Caudate nucleus (tissue), 63 donors: ENCODE measurements at places on chromosomes 11 and 22.
A peak's percentile ranks its signal among the peaks of the same experiment; 100 is the strongest.

GRCh38 chr11:67344264-67344663, 9.1 kb downstream of the POLD4 start:
- DNase-seq: no peak

DNA sequence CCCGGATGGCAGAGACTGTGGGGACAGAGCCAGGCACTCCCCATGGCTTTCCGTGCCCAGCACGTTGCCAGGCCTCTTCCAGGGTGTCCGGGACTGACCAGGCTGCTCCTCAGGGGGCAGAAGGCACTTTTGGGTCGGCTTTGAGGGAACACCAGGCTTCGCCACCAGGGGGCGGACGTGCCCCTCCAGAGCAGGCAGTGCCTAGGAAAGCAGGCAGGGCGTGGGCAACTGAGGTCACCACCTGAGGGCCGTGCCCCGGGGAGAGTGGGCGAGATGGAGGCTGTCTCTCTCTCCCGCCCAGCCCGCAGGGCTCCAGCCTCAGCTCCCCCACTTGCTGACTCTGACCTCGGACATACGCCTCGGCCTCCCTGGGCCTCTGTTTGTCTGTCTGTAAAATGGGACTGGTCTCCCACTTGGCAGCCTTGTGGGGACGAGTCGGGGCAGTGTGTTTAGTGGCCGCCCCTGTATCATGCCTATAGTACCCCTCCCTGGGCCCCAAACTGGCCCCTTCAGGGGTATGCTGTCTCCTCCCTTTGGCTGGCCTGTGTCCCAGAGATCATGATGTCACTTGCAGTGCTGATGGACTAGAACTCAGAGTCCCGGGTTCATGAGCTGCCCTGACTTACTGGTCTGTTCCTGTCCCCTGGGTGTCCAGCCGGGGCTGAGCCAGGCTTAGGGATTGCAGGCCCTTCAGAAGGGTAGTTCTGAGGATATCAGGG, 4.4 kb upstream of the PRR5 start:
- DNase-seq: peak; percentile 23

GRCh38 chr11:12125609-12126149, 15.3 kb downstream of the MICAL2 start:
- no peak for DNase-seq

DNA sequence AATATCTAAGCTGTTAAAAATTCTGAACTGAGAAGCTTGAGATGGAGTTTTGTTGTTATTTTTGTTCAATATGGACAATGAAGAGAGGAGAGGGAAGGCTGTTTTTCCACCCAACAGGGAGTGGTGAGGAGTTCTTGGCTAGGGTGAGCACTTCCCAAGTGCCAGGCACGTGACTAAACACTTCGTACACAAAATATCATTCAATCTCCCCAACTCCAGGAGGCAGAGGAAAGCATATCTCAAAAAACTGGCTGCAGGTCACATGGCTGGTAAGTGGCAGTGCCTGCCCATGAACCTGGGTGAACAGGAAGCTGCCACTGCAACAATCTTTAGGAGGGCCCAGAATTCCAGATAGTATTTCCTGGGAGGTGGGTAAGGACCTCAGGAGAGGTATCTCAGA, 11.6 kb downstream of the ELF5 start:
- no peak for DNase-seq

DNA sequence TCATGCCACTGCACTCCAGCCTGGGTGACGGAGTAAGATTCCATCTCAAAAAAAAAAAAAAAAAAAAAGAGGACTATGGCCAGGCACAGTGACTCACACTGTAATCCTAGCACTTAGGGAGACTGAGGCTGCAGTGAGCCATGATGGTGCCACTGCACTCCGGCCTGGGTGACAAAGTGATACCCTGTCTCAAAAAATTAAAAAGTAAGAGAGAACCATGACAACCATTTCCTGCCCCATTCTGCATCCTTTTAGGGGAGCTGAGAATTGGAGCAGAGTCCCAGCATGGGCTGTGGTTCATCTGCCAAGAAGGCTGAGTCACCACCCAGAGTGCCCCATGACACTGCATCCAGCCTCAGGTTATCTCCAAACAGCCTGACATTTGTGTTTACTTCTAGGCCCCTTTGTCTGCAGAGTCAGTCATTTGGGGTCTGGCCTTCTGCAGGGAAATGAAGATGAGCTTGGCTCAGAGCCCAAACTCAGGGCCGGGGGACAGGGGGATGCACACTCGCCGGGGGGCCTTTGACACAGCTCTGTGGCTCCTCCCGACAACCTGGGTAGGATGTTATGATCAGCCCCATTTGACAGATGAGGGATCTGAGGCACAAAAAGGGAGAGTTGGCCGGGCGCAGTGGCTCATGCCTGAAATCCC, 4.7 kb downstream of the CSDC2 start:
- DNase-seq: no peak

- no peak for DNase-seq
Measured at GRCh38 chr11:8250434-8250833, 13.2 kb downstream of the LMO1 start.

- DNase-seq: no peak
Measured at GRCh38 chr11:83464160-83464944, 178.2 kb upstream of the CCDC90B start.

GRCh38 chr11:14914536-14914935, 22.5 kb upstream of the CYP2R1 start:
- DNase-seq: no peak

DNA sequence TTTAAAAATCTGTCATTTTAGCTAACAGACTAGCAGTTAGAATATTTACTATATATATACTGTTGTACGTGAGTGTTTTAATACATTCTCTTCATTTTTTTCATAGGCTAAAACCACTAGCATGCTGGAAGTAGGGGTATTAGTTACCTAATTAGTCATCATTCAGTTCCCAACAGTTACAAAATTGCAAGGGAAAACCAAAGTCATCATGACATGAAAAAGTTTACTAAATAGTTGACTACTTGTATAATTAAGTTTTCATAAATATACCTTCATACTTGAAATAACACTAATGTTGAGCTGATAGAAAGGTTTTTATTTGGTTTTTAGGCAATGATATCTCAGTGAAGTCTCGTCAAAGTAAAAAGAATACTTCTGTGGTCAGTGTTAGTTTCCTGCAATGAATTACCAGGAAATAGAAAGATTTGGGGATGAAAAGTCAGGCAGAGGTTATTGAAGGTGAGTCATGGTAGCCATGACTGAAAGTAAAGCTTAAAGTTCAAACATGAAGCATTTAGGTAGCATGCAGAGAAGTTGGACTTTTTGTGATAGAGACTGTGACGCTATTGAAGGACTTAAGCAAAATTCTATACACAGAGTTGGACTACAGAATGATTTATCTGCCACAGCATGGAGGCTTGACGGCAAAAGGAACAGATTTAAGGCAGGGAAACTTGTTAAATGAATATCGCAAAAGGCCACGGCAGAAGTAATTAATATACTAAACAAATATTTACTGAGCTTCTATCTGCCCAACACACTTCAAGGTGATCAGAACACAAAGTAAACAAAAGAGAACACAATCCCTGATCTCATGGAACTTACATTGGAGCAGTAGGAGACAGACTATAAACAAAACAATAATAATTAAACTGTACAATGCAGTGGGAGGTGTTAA, 828.1 kb upstream of the FAT3 start:
- DNase-seq: no peak

DNA sequence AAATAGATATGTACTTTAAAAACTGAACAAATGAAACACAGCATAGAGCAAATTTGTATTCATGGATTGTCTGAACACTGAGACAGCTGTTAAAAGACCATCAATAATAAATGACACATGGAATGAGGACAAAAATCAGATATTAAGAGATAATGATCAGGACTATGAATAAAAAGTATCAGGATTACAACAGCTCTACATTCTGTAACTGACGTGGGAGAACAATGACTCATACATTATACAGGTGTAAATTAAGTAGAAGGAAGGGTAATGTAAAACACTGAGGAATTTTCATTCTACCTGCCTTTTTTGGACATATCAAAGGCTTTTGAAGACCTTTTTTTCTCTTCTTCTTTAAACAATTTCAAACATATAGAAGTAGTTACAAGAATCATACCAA, 310.9 kb upstream of the ANO3 start:
- DNase-seq: no peak

GRCh38 chr11:84899134-84899533, 728.0 kb downstream of the DLG2 start:
- no peak for DNase-seq

- DNase-seq: no peak
Measured at GRCh38 chr11:35845860-35846259, 98.0 kb upstream of the LDLRAD3 start.

DNA sequence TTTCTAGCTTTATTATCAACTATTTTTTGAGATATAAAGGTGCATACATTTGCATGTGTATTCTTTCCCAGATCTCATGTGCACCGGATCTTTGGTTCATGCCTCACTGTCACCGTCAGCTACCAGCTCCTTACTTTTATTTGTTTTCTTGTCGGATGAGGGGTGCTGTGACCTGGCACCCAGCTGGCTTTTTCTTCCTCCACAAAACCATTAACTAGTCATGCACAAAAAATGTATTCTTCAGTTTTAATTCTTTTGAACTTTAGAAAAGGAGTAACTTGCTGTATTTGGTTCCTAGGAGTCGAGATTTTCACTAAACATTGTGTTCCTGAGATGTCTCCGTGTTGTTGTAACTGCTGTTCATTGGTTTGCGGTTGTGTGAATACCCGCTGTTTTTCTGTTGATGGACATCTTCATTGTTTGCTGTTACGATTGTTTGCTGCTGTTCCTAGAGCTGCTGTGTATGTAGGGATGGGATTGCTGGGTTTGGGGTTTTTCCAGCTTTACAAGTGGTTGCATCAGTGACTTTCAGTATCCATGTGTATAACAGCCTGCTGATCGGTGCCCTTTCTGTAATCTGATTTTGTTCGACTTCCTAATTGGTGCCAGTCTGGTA, 39.4 kb downstream of the MOV10L1 start:
- no peak for DNase-seq

DNA sequence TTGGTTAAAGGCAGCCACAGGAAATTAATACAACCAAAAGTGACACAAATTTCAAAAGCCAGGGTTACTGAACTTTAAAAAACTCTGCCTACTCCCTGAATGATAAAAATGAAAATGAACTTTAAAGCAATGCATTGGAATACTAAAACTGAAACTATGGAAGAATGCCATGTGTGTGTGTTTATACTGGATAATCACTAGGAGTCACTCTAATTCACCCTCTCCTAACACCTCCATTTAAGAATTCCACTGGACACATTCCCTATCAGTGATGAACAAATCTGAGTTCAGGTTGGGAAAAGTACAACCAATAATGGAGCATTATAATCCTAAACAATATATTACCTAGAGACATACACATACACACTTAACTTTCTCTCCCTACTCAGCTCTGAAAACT, 27.5 kb upstream of the PLAAT3 start:
- DNase-seq: no peak

DNA sequence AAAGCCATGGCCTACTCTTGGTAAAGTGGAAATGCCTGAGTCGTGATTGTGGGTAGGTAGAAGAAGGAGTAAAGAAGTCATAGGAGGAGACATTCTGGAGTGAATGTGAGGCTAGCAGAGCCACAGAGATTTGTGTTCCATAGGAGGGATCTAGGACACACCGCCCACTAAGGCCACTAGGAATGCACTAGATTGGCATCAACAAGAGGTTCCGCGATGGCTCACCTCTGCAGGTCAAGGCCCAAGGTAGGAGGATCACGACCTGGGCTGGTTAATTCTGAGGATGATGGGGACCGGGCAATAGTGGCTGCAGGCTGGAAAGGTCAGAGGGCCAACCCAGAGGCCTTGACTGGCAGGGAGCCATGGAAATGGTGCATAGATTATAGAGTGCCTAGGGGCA, 48.8 kb upstream of the OPCML start:
- no peak for DNase-seq

GRCh38 chr11:43913829-43914380, 28.5 kb upstream of the C11orf96 start:
- DNase-seq: no peak

DNA sequence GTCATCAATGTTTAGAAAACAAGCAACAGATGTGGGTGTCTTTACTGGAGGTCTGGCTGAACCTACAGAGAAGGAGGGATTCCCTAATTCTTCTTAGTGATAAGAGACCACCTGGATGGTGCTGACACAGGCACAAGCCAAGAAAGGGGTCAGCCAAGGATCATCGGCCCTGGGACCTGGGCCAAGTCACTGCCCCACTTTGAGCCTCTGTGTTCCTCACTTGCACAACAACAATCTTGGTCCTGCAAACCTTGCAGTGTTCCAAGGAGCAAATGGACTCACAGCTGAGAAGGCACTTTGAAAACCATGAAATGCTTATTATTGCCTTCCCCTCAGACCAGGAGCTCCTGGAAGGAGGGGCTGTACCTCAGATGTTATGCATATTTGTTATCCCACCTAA, 7.0 kb upstream of the KCNE3 start:
- DNase-seq: no peak

- DNase-seq: no peak
Measured at GRCh38 chr11:111819829-111820237, 51.5 kb downstream of the ALG9 start.

DNA sequence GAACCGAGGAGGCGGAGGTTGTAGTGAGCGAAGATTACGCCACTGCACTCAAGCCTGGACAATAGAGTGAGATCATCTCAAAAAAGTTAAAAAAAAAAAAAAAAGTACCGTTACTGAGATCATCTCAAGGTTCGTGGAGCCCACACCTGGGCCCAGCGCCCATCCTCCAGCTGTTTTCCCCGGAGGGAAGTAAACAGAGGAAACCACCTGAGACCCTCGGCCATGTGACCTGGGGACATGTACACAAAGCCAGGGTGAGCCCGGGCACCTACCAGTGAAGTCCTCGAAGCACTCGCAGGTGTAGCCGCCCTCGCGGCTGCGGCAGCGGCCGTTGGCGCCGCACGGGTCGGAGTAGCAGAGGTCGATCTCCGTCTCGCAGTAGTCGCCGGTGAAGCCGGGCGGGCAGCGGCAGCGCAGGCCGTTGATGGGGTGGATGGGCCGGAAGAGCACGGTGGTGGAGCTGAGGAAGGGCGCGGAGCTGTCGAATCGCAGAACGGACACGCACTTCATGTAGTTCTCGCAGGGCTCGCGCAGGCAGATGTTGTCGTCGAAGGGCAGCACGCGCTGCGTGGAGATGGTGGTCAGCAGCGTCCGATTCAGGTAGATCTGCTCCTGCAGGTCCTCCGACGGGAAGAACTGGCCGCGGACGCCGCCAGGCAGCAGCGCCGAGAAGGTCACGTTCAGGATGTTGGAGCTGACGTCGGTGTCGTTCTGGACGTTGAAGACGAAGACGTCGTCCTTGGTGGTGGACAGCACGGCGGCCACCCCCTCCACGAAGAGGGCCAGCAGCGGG, 73.8 kb downstream of the CELSR1 start:
- no peak for DNase-seq

DNA sequence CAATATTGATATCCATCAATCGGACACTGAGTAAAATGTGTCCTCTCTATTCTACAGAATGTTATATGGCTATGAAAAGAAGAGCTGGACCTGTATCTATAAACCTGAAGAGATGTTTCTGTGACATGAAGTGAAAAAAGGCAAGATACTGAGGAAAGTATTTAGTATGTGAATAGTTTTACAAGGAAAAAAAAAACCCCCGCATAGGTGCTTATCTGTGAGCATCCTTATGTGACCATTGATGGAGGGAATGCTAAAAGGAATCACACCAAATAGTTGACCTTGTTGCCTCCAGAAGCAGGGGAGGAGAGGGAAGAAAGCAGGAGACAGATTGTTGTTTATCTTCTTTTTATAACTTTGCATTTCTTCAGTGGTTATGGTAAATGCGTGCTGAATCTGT, 661 bp upstream of the PRG2 start:
- no peak for DNase-seq

- DNase-seq: no peak
Measured at GRCh38 chr11:19711911-19712280, 741 bp upstream of the NAV2 start.

GRCh38 chr22:44682556-44683168, 19.3 kb upstream of the PRR5 start:
- DNase-seq: no peak
